ENCODE measurements at places on chromosomes 3 and 15.

- no peaks in the 10 kb centered on the region for H3K4me1 ChIP-seq
- no peaks in the 10 kb centered on the region for H3K36me3 ChIP-seq
Observed at GRCh38 chr15:69222002-69222474, 61.6 kb downstream of the GLCE start.

GRCh38 chr3:196694941-196695848, 16.9 kb downstream of the CEP19 start:
- no peaks in the 10 kb centered on the region for H3K4me1 ChIP-seq
- peaks cover 4% of the 10 kb centered on the region for H3K27me3 ChIP-seq
- no peak overlapping the region for H3K27ac ChIP-seq
- no peak for DNase-seq
- H3K4me3 ChIP-seq: no peak overlapping the region

DNA sequence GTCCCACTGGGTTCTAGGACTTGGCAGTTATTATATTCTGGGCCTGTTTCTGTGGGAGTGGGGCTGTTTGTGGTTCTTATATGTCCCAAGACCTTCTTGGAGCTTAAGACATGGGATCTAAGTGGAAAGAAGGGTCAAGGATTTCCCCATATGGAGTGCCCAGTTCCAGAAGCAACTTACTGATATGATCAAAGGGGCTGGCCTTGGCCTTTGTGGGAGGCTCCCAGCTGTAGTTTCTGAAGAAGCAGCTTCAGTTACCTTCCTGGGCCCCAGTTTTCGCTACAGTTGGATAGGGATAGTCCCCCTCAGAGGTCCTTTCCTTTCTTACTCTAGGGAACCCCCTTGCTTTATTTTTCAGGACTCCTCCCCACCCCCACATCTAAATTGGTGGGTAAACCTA, 56.0 kb downstream of the RAB11A start:
- no peaks in the 10 kb centered on the region for H3K36me3 ChIP-seq
- no peak for DNase-seq
- H3K27me3 ChIP-seq: no peaks in the 10 kb centered on the region
- no peaks in the 10 kb centered on the region for H3K4me1 ChIP-seq

DNA sequence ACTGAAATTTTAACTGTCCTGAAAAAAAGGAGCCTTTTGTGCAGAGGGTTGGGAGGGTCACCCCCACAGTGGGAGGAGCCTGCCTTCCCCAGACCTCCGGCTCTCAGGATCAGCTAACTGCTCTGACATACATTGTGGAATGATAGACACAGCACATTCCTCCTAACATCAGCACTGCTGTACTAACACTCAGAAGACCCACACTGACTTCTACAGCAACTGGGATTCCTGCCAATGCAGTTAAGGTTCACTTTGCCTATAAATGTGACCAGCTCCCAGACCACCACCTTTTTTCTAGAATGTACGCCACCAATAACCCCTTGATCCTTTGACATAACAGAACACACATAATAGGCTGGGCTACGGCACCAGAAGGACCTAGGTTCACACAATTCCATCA, 3.2 kb downstream of the CPEB1 start:
- no peak for DNase-seq
- peaks cover 57% of the 10 kb centered on the region for H3K27me3 ChIP-seq
- H3K4me3 ChIP-seq: no peak overlapping the region
- H3K4me1 ChIP-seq: peaks cover 2% of the 10 kb centered on the region
- no peak overlapping the region for H3K27ac ChIP-seq

GRCh38 chr3:194482196-194482593, 4.6 kb downstream of the ATP13A3 start:
- no peak overlapping the region for H3K4me3 ChIP-seq
- no peaks in the 10 kb centered on the region for H3K27me3 ChIP-seq
- H3K36me3 ChIP-seq: peaks cover 36% of the 10 kb centered on the region
- DNase-seq: no peak

DNA sequence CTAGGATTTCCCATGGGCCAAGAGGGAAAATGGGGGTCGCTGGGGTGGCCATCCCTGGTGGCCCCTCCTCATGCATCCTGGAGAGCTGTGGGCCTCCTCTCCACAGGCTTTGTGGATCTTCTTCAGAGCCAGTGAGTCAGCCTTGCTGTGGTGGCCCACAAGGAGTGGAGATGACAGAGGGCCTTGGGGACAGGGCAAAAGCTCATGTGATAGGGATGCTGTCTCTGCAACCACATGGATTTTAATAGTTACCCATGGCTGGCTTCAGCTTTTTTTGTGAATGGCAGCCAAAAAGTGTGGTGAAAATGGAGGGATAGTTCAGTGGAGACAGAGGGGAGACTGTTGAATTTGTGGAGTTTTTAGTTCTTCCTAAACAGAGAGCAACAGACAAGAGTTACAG, 1.2 kb downstream of the TF start:
- no peak overlapping the region for H3K4me3 ChIP-seq
- H3K27me3 ChIP-seq: peaks cover 34% of the 10 kb centered on the region
- DNase-seq: no peak

Measured in keratinocyte (primary cell).